Right ventricle myocardium inferior (tissue), 1 donor: ENCODE measurements at places on chromosomes 7 and 10. TPM values are rescaled to one million over a fixed set of nuclear protein-coding genes. Genes with fewer than 3 reads are reported as not detected.

DNA sequence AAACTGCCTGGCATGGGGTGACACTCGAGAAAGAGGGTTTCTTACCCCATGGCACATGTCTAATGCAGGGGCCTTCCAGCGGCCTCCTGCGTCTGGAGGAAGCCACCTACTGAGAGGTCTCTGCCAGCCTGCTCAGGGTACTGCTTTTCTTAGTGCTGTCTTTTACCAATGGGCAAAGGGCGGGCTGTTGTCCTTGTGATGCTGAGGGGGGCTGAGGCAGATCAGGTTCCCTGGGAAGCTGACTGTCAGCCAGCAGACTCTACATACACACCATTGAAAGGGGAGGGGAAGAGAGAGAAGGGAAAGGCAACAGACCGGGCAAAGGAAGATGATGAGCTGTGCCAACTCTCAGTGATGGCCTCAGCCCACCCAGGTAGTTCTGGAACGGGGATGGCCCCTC lies 48.7 kb downstream of the COL13A1 start:
- no peak for DNase-seq

DNA sequence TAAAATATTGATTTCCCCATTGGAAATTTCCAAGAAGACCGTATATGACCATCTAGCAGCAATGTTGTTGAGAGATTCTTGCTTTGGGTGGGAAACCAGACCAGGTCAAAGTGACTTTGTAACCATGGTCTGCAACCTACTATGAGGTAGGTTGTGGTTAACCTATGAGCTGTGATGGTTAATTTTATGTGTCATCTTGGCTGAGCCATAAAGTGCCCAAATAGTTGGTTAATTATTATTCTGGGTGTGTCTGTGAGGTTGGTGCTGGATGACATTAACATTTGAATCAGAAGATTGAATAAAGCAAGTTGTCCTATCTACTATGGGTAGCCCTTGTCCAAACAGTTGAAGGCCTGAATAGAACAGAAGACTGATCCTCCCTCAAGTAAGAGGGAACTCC lies 18.3 kb upstream of the RALA start:
- DNase-seq: no peak

DNA sequence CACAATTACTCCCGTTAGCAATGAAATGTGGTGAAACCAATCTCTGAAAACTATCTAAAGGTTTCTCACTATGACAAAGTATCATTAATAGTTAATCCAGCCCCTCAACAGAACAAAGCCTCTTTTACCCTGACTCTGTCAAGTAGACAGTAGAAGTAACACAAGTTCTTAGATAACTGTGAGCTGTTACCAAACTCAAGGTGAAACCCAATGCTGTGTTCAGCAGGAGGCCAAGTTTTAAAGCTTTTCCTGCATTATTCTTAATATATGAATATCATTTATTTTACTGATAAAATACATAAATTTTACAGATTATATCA lies 109.1 kb downstream of the SRPK2 start:
- no peak for DNase-seq

DNA sequence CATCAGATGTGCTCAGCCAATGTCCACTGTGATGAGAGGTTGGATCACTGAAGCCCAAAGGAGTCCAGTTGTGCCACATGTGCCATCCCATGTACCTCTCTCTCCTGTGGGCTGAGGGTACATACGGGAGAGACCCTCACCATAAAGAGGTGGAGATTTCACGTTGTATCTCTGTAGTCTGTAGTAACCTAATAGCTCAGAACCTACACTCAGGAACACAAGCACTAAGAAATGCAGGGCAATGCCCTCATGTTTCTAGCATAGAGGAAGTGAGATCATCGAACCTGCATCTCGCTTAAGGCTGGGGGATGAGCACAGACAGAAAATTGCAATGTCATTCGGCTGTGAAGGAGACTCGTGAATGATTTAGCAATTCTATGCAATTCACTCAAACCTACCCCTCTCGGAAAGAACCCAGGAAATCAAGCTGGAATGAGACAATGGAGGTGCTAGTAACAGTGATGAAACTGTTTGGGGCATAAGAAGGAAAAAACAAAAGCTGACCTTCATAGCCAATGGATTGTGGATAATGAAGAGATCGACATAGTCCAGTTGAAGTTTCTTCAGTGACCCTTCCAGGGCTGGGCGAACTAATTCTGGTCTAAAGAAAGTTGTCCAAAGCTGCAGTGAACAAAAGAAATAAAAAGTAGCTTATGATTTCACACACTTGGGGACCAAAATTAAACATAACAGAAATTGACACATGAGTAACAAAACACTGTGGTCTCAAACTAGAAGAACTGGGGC lies 80.3 kb upstream of the UCN3 start:
- DNase-seq: no peak

DNA sequence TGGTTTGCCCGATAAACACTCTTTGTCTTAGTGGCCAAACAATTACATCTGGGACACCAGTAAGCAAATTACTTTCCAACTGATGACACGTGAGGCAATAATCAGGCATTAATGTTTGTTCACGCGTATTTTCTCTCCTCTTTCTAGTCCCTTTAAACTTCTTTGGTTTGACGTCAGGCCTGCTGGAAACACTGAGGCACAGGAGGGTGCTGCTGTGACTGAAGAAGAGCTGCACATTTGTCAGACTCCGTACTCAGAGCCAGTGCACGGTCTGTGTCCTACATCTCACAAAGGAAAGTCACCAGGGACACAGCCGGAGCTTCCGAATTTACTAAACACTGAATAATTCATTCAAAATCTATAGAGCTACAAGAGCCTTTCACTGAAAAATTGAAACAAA lies 57.6 kb upstream of the ANAPC16 start:
- DNase-seq: no peak

- DNase-seq: no peak
Measured at GRCh38 chr10:102001435-102002068, 54.4 kb downstream of the ARMH3 start.

DNA sequence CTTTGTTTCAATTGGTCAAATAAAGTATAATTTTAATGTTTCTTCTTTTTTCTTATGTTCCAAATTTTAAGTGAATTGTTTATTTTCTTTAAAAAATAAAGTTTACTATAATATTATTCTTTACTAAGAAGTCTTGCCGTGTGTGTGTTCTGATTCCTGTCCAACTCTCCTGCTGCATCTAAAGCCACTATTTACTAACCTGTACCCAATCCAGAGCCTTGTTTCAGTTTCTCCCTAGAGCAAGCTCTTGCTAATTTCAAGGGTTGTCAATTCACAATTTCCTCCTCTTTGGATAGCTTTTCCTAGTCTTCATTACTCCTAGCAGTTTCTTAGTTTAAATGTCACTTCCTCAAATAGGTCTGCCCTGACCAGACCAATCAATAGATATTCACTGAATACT lies 314.9 kb upstream of the SEMA3A start:
- no peak for DNase-seq

GRCh38 chr7:116601426-116601825 lies 70.6 kb upstream of the MET start:
- DNase-seq: no peak

DNA sequence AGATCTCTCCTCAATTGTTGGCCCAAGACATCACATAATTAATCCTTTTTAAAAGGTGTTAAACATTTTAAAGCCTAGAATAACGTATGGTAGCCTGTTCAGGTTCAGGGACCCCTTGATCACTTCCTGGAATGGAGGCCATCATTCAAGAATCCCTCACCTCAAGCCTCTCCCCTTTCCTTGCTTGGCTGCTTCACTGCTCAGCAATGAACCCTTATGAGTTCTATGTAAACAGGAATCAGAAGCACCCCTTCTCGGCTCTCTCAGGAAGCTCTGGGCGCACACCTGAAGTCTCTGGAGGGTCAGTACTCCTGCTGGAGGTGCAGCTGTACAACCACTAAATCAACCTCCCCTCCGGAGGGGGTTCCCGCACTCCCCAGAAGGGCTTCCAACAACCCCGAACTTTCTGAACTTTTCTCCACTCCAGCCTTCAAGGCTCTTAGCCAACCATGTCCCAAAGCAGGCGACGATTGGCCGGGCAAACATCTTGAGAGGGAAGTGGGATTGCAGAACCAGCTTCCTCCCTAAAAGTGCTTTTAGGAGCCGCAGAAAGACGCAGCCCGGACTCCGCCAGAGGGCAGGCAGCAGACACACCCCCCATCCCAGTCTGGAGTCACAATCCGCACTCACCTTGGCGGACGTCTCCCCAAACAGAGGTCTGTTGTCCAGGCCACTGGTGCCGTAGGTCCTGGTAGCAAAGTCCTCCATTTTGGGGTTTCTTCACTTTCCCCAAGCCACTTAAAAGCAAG lies 562 bp downstream of the TMEM243 start:
- peak; percentile 91 for DNase-seq

DNA sequence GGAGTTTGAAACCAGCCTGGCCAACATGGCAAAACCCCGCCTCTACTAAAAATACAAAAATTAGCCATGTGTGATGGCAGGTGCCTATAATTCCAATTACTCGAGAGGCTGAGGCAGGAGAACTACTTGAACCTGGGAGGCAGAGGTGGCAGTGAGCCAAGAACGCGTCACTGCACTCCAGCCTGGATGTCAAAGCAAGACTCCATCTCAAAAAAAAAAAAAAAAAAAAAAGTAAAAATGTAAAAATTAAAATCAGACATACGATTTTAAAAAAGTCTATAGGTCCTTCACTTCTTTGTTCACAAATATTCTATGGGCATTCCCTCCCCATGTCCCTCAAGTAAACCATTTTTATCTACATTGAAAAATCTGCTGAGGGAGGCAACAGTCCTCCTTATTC lies 34.9 kb upstream of the TLL2 start:
- DNase-seq: peak; percentile 68

CDC14C gene
- not detected for total RNA-seq

ATP6V0E2 gene
- 125 TPM for total RNA-seq

MLXIPL gene
- 6.4 TPM for total RNA-seq

BTBD16 gene
- not detected for total RNA-seq

NPY4R gene
- total RNA-seq: not detected

ZNF804B gene
- not detected for total RNA-seq

MMD2 gene
- not detected for total RNA-seq

TACC2 gene
- 341 TPM for total RNA-seq

STAG3 gene
- total RNA-seq: 0.51 TPM
